ENCODE measurements at places on chromosomes 1 and 21.

- no peak for DNase-seq
Measured at GRCh38 chr21:39126486-39126806, 56.8 kb downstream of the PSMG1 start.

DNA sequence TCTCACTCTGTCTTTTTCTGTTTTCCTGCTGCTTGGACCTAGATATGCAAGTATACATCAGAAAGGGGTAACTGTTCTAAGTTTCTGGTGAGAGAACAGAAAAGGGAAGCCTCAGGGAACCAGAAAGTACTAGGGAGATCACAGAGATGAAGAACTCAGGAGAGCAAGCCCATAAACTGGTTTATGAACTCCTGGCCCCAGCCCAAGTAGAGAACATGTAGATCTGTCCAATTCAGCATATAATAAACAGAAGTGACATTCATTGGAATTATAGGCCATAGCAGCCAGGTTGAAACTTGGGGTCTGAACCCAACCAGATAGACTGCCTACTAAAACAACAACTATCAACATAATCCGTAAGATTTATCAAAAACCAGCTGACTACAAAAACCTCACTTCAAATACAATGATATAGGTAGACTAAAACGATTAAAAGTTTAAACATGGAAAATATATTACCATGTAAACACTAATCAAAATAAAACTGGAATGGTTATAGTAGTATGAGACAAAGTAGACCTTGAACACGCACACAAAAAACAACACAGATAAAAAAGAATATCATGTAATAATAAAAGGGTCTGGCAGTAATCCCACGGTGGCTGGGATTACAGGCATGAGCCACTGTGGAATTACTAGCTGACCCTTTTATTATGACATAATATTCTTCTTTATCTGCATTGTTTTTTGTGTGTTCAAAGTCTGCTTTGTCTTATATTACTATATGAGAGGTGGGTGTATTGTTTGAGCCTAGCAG lies 65.0 kb downstream of the ZSWIM5 start:
- DNase-seq, result peak; percentile 19

GRCh38 chr1:163561580-163562295 lies 240.0 kb downstream of the NUF2 start:
- DNase-seq, result no peak

DNA sequence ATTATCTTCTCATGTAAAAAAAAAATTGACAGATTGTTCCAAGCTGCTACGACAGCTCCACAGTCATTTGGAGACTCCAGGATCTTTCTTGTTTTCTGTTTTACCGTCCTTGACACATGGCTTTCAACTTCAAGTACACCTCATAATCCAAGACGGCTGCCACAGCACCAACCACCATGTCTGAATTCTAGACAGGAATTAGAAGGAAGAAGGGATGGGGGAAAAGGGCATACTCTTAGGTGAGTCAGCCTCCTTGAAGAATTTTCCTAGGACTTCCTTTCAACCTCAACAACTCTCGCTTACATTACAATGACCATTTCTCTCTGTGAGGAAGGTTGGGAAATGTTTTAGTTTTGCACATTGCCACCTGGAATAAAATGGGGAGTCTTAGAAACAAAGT lies 110.3 kb upstream of the TNR start:
- DNase-seq, result no peak

DNA sequence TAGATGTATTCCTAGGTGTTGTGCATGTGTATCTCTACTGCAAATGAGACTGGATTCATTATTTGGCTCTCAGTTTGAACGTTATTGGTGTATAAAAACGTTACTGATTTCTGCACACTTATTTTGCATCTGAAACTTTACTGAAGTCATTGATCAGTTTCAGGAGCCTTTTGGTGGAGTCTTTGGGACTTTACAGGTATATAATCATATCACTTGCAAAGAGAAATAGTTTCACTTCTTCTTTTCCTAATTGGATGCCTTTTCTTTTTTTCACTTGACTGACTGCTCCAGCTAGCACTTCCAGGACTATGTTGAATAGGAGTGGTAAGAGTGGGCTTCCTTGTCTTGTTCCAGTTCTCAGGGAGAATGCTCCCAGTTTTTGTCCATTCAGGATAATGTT lies 252.2 kb downstream of the SMYD3 start:
- no peak for DNase-seq

DNA sequence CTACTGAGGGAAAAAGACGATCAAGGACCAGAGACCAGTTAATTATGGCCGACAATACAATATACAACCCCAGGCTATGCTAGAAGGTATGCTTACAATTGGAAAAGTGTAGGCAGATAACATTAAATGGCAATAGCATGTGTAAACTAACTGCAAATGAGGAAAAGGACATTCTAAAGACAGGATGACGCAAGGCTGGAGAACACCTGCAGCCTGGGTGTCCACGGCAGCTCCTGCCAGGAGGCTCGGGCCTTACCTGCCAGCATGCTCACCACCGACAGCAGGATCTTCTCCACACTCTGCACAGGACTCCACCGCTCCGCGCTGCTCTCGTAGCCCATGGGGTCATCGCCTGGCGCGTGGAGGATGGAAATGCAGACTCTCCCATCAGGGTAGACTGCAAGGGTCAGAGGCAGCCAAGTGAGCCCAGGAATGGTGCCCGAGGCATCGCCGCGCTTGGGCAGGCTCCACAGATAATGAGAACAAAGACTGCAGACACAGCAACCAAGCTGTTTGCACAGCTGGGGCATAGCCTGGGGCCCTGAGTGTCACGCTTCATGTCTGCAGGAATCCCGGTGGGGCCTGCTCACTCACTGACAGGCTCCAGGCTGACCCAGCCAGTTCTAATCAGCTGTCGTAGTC lies 28.2 kb downstream of the UBE2G2 start:
- DNase-seq, result no peak

GRCh38 chr1:232166942-232167341 lies 463.0 kb downstream of the SIPA1L2 start:
- no peak for DNase-seq

DNA sequence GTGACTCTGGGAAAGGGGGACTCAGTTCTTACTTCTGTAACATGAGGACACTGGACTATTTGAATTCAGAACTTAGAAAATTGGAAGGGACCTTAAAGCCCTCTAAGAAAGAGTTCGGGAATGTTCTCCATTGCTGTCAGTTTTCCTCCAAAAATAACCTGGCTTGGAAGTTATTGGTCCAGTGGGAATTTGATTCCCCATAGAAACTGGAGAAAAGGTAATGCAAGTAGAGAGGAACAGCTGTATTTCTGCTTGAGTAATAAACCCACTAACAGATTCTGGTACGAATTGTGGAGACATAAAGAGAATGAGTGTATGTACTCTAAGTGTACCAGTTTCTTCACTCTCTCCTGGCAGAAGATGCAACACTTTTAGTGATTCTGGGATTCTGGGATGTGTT lies 1.8 kb downstream of the ZBED6 start:
- DNase-seq, result no peak

- DNase-seq, result no peak
Measured at GRCh38 chr1:101144671-101145448, 92.0 kb upstream of the S1PR1 start.

DNA sequence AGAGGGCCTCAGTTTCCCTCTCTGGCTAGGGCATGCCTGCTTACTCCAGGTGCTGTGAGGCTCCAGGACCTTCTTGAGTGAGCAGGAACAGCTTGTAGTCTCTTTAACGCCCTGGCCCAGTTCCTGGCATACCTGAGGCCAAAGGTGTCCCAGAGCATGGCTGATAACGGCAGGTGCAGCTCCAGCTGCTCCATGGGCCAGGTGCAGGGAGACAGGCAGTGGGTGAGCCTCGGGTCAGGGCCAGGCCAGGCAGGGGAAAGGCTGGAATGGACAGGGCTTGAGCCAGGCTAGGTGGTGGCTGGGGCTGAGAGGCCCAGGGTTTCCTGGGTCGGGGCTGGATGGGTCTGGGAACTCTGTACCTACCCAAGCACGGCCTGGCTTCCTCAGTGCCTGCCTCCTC lies 18.3 kb downstream of the EDN2 start:
- peak; percentile 66 for DNase-seq

GRCh38 chr1:198934901-198935305 lies 296.1 kb downstream of the PTPRC start:
- DNase-seq, result no peak

- no peak for DNase-seq
Measured at GRCh38 chr1:40270152-40270834, 12.3 kb downstream of the ZMPSTE24 start.

DNA sequence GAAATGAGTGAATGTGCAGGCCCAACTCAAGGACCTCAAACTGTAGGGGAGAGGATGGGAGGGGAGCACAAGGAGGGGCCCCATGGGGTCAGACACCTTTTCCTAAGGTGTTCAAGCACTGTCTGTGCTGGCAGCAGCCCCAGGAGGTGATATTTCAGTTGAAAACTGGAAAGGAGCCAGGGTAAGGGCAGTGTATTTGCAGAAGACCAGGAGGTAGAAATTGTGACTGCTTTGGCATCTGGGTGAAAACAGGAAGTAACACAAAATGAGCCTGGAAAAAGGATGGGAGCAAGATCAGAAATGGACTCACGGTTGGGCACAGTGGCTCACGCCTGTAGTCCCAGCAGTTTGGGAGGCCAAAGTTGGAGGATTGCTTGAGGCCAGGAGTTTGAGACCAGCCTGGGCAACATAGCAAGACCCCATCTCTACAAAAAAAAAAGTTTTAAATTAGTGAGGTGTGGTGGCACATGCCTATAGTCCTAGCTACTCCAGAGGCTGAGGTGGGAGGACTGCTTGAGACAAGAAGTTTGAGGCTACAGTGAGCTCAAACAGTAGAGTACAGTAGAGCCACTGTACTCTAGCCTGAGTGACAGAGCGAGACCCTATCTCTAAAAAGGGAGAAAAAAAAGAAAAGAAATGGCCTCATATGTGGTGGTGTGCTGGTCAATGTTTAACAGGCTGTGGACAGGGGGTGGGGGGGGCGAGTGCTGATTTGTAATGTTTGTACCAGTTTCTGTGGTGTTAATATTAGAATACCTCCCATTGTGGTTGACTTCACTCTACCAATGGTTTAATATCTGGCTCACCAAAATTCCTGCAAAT lies 76.2 kb upstream of the ANGPTL1 start:
- DNase-seq, result peak; percentile 43

DNA sequence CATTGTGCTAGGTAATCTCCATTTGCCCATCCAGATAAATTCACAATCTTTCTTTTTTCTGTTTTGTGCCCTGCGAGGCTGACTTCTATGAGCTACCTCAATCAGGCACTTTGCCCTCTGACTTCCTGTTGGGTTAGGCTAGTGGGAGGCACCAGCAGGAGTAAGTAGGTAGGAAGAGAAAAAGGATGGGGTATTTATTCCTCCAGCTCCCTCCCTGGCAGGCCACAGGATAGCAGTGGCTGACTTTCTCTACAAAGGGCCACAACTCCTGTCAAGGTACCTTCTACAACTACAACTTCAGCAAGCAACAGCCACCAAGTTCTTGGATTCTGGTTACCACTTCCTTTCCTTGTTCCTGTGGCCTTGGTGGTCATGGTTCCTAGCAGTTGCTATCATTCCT lies 18.8 kb upstream of the GORAB start:
- DNase-seq, result no peak

DNA sequence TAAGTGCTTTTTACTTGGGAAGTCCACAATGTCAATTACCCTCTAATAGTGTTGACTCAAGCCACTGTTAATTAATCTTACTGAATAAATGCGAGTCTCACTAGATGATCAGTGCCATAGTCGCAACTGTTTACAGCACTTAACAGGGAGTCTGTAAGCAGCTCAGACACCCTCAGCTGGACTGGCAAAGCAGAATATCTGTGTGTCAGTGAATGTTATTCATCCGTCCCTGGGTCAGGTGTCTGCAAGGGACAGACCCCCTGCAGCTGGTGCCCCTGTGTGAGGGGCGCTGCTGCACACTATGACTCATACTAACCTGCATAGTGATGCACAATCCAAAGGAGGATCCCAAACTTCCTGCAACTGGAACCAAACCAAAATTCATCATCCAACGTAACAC lies 306.5 kb downstream of the HHIPL2 start:
- no peak for DNase-seq

GRCh38 chr1:162882248-162882674 lies 21.3 kb upstream of the CCDC190 start:
- DNase-seq, result no peak

GRCh38 chr21:41481191-41481590 lies 26.8 kb downstream of the TMPRSS2 start:
- DNase-seq, result no peak

- DNase-seq, result no peak
Measured at GRCh38 chr1:159927849-159928431, 2.6 kb upstream of the TAGLN2 start.

DNA sequence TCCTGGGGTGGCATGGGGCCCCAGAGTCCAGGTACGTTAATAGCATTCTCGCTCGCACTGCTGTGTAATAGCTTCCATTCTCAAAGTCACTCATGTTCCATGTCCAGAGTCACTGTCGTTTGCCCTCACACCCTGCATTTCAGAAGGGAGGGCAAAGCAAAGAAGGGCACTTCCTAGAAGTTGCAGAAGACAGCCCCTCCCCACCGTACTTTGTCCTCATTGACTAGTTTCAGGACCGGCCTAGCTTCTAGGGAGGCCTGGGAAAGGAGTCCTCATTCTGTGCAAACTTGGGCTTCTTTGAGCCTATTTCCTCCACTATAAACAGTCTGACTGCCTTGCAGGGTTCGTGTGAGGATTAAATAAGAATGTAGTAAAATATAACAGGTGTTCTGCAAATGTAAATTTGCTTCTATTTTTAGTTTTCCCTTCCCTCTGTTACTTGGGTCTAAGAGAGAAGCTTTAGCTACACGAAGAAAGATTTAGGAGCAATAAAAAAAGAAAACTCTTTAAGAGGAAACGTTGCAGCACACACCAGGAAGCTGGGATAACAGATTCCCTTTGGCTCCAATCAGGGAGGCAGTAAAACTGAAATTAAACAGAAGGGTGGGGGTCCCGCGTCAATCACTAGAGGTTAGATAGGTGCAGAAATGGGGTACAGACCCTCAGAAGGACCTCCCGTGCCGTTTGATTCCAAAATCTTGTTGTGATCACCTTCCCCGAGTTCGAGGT lies 40.1 kb downstream of the ACTL8 start:
- DNase-seq, result no peak

DNA sequence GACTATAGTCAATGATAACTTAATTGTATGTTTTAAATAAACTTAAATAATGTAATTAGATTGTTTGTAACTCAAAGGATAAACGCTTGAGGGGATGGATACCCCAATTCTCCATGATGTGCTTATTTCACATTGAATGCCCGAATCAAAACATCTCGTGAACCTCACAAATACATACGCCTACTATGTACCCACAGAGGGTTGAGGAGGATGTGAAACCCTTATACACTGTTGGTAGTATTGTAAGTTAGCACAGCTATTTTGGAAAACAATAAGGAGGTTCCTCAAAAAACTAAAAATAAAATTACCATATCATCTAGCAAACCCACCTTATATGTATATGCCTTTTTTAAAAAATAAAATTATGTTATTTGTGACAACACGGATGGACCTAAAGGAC lies 198.6 kb downstream of the MRPL39 start:
- DNase-seq, result no peak

GRCh38 chr1:68255301-68255700 lies 23.0 kb upstream of the WLS start:
- no peak for DNase-seq

- DNase-seq, result no peak
Measured at GRCh38 chr21:35543746-35544145, 494.6 kb upstream of the RUNX1 start.

GRCh38 chr1:201346337-201346939 lies 31.0 kb downstream of the TNNT2 start:
- peak; percentile 53 for DNase-seq

Measured in body of pancreas (tissue), 4 donors.